G401 (cell line): ENCODE measurements at places on chromosomes 4 and X.

DNA sequence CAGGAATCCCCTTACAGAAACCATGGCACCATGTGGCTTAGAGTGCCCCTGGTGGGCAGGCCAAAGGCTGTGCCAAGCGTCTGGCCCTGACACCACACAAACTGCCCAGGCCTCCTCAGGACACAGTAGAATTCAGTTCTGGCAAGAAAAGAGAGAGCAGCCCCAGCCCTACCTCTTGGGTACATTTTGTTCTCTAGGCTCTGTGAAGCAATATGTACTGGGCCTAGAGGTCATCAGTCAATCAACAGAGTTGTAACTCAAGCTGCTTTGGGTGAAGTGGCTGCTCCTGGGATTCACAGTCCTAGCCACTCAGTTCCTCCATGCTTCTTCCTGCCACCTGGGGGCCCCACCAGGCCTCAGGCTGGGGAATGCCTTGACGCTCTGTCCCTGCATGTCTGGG lies 158.1 kb upstream of the MAMLD1 start:
- no peak for DNase-seq

DNA sequence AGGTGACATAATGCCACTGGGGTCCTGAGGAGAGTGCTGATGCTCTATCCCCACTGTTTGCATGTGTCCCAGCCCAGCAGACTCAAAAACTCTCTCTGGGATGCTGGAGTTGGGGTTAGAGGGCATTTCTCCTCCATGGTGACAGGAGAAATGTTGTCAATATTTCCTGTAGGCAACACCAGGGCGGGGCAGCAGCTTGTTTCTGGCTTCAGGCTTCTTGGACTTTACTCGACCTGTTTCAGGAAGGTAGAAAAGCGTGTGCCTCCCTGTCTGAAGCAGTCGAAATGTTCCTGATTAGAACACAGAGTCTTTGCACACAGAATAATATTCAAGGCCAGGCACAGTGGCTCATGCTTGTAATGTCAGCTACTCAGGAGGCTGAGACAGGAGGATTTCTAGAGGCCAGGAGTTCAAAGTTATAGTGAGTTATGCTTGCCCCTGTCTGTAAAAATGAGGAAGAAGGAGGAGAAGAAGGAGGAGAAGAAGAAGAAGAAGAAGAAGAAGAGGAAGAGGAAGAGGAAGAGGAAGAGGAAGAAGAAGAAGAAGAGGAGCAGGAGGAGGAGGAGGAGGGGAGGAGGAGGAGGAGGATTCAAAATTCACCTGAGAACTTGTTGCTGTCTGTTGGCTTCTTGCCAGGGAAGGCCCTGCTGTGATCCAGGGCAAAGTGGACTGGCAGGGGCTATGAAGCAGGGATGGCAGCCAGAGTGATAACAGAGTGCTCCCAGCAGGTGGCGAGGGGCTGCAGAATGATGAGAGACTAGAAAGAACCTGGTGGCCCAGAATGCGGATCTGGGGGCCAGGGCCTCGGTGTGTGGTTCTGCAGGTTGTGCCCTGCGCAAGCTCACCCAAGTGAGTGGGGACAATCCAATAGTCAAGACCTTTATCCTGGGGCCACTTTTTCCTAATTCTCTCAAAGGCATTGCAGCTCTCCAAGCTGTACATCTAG lies 82.9 kb downstream of the RTL5 start:
- no peak for DNase-seq

DNA sequence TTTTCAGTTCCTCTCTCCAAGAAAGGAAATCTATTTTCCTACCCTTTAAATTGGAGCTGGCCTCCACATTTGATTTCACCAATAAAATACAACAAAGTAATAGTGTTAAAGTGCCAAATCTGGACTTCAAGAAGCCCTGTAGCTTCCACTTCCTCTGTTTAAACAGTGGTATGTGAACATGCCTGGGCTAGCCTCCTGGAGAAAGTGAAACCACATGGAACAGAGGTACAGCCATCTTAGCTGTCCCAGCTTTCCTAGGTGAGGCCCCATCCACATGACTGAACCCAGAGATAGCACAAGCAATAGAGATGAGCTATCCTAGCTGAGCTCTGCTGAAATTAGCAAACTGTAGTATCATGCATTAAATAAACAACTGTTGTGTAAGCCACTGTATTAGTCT lies 131.8 kb upstream of the VCX start:
- no peak for DNase-seq

DNA sequence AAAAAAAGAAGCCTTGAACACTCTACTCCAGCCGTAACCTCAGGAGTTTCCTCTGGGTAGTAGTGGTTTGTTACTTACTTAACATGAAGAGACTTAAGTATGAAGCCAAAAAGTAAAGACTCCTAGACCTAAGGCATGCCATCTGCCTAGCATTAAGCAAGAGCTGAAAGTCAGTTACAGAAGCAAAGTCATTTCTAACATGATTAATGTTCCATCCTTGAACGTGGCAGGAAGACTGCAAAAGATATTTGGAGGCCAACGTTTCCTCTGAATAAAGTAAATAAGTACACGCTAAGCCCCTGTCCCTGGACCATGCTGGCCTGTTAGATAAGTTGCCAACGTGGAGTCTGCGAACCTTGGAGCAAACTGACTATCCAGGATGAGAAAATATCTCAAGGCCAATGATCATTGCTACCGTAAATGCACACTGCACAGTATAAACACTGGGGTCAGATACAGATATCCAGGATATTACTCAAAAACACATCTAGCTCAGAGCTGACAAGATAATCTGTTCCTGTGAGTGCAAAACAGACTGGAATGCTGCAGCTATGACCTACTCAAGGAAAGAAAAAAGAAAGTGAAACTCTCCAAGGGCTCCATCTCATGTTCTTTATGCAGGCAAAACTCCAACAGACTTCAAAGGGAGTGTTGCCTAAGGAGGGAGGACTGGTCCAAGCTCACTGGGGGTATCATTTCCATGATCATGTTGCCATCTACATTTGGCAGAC lies 255.8 kb downstream of the COL25A1 start:
- DNase-seq: no peak

- no peak for DNase-seq
Observed at GRCh38 chrX:130260316-130260715, 8.4 kb downstream of the ZNF280C start.

DNA sequence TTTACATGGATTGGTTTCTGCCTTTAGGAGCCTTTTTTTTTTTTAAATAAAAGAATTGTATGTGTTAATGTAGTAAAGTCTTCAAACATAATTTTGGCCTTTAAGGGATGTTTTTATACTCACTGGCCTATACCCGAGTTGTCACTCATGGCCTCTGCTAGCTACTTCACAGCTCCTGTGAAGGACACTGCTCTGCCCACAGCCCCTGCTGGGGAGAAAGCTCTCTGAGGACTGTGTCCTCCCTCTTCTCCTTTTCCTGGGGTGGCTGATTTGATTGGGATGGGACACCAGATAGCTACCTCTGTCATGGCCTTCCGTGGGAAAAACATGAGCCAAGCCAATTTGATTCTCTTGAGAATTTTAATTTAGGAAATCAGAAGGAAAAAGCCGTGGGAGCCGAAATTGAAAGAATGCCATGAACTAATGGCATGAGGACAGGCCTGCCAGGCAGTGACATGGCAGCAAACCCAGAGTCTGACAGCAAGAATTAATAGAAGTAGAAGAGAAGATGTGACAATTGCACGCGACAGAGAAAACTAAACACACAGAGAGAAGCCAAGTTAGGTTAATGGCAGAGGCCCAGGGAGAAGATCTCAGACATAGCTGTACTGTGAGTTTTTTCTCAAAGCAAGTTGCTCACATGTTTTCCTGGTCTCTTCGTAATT lies 81.4 kb downstream of the ARHGAP10 start:
- peak; percentile 11 for DNase-seq

GRCh38 chr4:47704693-47705325 lies 133.1 kb downstream of the CORIN start:
- peak; percentile 17 for DNase-seq

DNA sequence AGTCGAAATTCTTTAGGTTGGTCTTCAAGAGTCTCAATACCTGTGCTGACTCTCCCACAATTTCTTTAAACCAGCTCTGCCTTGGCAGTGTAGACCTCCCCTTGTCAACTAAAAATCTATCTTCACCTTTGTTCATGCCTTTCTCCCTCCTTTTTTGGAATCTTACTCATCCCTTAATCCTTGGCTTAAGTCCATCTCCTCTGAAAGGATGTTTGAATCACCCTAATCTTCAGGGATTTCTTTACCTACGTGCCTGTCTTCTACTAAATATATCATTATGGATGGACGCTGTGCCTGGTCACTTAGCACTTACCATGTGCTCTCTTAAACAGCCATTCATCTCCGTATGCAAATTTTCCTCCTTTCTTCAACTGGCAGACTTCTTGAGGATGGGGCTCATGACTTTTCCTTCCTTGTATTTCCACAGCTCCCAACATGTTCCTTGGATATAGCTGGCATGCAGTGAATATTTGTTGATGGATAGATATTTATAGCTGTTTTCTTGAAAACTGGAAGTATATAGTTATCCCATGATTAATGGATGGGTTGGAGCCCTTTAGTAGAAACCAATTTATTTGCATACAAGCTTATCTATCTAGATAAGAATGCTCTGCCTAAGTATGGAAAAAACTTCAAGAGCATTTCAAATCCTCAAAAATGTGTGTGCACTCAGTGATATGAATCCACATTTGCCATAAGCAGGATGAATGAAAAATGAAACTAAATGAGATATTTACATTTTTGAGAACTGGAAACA lies 166.6 kb downstream of the SPRY1 start:
- no peak for DNase-seq

- DNase-seq: no peak
Observed at GRCh38 chrX:53595266-53595810, 91.2 kb downstream of the HUWE1 start.

GRCh38 chr4:188781655-188782054 lies 642.4 kb downstream of the TRIML1 start:
- DNase-seq: no peak

- DNase-seq: no peak
Observed at GRCh38 chrX:150163956-150164726, 199.0 kb upstream of the MAMLD1 start.

DNA sequence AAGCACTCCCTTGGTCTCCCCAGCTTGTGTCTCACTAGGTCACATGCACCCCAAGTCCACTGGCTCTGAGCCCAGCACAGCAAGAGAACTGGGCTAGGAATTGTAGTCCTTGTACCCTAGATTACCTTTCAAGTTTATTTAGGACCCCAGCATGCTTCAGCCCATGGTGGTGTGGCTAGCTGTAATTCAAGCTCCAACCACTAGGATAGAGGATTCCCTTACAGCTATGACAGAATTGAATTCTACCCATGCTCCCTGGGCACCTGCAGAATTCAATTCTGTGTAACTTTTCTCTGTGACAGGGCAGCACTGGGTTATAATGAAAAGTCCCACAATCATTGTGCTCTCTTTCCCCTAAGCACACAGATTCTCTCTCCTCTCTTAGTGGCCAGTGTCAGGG lies 253.8 kb upstream of the DMD start:
- no peak for DNase-seq

DNA sequence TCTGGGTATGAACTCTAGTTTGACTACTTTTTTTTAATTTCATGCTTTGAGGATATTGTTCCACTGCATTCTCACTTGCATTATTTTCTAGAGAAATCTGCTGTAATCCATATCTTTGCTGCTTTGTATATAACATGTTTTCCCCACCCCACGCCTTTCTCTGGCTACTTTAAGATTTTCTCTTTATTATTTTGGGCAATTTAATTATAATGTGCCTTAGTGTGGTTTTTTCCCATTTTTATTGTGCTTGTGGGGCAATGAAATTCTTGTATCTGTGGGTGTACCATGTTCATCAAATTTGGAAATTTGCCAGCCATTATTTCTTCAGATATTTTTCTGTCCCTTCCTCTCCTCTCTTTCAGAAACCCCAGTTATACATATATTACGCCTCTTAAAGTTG lies 15.1 kb upstream of the PPP2R2C start:
- DNase-seq: no peak

DNA sequence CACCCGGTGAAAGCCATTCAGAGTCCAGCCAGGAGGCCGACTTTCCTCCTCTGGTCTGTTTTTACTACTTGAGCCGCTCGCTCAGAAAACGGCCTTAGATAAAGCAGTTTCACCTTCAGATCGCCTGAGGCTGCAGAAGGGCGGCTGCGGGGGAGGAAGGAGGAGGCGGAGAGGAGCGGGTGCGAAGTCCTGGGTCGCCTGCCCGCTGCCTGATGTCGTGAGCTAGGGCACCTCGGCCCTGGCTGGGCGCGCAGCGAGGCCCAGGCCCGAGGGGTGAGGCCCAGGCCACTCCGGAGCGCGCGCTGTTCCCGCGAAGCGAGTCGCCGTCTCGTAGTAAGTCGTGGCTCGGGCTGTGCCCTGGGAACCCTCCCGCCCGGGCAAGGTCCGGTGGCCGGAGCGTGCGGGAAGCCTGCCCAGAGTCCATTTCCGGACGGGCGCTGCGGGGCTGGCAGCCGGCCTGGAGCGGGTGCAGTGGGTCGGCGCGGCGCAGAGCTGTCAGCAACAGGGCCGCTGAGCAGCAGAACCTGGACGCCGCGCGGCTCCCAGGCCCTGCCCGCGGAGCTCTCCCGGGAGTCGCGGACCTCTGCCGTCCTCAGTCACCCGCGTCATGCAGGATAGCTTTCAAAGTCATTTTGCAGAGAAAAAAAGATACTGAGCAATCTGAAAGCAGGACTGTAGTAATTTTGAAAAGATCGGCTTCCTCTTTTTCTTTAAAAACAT lies 18.6 kb downstream of the TRIM2 start:
- peak; percentile 78 for DNase-seq

- DNase-seq: peak; percentile 93
Observed at GRCh38 chr4:165631912-165632311, 241.1 kb upstream of the TLL1 start.

- DNase-seq: no peak
Observed at GRCh38 chr4:120725639-120726580, 196.6 kb downstream of the PRDM5 start.

DNA sequence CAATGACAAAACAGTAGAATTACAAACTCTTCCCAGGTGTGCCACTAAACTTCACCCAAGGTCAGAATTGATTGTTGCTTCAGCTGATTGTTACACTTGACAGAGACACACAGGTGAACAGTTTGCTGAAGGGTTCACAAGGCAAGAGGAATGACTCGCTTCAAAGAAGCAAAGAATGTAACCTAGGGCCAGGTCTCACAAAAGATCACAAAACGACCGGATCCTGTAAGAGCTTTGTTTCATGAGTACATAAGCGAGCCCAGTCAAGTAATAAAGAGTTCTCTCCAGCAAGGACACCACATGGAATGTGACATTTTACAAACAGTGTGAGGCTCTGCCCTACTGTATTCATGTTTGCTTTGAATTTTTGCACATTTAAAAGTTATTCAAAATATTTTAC lies 9.1 kb downstream of the LNX1 start:
- DNase-seq: no peak

DNA sequence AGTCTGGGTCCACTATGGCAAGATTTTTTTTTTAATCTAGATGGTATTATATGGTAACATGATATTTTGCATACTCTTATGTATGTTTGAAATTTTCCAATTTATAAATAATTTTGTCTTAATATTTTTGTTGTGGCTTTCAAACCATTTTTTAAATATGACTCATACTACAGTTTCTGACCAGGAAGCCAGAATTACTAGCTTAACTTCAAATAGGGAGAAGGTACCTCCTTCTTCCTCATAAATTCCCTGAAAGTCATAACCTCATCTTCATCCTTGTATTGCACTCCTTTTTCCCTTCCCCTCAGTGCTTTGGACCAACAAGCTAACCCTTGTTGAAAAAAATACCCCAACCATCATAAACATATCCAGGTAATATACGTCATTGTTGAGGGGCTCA lies 21.6 kb downstream of the ARAP2 start:
- no peak for DNase-seq

- no peak for DNase-seq
Observed at GRCh38 chrX:95056901-95057300, 1382.9 kb downstream of the FAM133A start.
